ENCODE measurements at places on chromosomes 11 and 22. TPM values are rescaled to one million over a fixed set of nuclear protein-coding genes. Genes with fewer than 3 reads are reported as not detected.

DNA sequence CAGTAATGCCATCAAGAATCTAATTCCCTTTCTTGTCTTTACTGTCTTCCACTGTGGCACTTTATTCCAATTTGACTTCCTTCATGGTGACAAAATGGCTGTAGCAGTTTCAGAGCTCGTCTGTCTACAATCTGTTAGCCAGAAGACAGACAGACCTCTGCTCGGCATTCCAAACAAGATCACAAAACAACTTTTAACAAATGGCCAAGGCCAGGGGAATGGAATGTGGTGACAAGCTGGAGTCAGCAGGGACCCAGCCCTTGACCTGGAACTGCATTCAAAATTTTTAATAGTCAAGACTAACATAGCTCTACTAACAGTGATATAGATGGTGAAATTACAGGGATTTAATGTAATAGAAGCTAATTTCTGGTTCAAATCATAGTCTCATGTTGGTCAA is 637.2 kb downstream of the ETS1 start:
- DNase-seq, result no peak

RAG2 gene
- not detected for total RNA-seq

DNA sequence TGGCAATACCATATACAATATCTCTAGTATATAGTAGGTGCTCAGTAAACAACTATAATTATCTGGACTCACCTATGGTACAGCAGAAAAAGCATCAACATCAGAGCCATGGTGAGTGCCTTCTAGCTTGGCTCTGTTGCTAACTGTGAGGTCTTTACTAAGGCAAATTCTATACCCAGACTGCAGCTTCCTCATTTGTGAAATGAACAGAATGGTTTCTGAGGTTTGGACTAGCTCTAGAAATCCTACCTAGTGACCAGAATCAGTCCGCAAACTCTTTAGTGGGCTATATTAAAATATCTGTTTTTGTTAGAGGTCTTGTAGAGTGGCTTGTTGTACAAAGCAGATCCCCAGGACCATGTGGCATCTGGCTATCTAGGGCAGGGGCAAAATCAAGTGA is 3.7 kb downstream of the MS4A1 start:
- DNase-seq, result no peak

POLDIP3 gene
- total RNA-seq, result 82.7 TPM

TRPM5 gene
- total RNA-seq, result not detected

GRCh38 chr11:33687733-33688479 is 12.7 kb downstream of the C11orf91 start:
- no peak for DNase-seq

APOL4 gene
- total RNA-seq, result 17.0 TPM

DNA sequence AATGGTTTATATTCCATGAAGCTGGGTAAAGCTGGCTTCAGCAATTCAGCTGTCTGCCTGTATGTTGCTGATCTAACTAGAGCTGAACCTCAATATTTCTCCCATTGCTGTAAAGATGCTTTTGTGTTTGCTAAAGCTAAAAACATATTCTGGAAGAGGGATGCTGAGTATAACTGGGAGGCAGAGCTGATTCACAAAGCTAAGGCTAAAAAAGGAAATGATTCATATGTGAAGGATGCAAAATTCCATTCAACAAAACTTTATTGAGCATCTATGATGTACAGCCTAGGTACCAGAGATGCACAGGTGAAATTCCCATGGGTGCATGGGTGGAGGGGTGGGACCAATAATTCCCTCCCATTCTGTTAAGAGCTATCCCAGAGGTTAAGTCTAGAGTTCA is 193.9 kb downstream of the KIF18A start:
- DNase-seq, result no peak

GRCh38 chr11:111731821-111732220 is 34.4 kb downstream of the PPP2R1B start:
- no peak for DNase-seq

DNA sequence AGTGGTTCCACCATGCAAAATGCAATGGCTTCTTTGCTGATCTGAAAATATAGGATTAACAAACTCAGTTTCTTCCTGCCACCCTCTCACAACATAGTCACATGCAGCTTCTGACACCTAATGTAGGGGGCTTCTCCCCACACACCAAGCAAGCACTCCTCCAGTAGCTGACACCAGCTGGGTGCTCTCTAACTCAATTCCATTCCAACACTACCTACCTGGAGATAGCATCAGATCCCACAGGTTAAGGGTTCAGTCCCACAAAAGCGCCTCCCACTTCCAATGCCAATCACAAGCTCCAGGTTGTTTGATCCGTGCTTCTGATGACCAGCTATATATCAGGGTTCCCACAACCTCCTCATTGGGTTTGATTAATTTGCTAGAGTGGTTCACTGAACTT is 31.8 kb upstream of the NNMT start:
- no peak for DNase-seq

DNA sequence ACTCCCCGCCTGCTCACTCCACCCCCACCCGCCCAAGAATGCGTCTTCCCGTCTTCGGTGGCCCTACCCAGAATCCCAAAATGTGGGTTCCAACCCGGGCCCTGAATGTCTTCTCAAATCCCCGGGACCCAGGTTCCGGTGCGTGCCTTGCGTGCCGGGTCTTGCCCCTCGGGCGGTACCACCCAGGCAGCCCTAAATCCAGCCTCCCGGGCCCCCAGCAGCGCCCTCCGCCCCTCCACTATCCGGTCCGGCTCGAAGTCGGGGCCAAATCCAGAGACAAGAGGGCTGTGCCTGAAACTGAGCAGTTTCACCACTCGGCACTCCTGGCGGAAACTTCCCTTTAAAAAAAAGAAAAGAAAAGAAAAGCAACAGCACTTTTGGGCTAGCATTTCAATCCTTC is 16.3 kb upstream of the CCT8L2 start:
- no peak for DNase-seq

Data from activated CD8-positive, alpha-beta memory T cell treated with anti-CD3 and anti-CD28 coated beads, Interleukin-2, amount 10 ng/mL, durations not matched to agents 7 days and 5 days (primary cell).